Aorta (tissue), 5 donors: ENCODE measurements at places on chromosomes 2 and 18. TPM values are rescaled to one million over a fixed set of nuclear protein-coding genes. Genes with fewer than 3 reads are reported as not detected.

Gene KANSL1L
- 44.1 TPM for total RNA-seq

Gene CDH20
- total RNA-seq, result not detected

Gene NHEJ1
- 9.8 TPM for total RNA-seq

Gene UGT1A6
- not detected for total RNA-seq

Gene ICA1L
- 7.7 TPM for total RNA-seq

Gene ZNF521
- total RNA-seq, result 26.4 TPM

Gene SLC16A14
- total RNA-seq, result 6.0 TPM

Gene CD226
- total RNA-seq, result 3.1 TPM

Gene ADGRF3
- total RNA-seq, result not detected

Gene GYPC
- total RNA-seq, result 79.5 TPM
